ENCODE measurements at places on chromosomes 7 and 10. TPM values are rescaled to one million over a fixed set of nuclear protein-coding genes. Genes with fewer than 3 reads are reported as not detected.

The GRID2IP gene
- 0.74 TPM for total RNA-seq

The AHCYL2 gene
- 23.8 TPM for total RNA-seq

The ATRNL1 gene
- total RNA-seq, result 353 TPM

The LRRC61 gene
- total RNA-seq, result 14.0 TPM

The ATP5MK gene
- 92.4 TPM for total RNA-seq

The MRLN gene
- 0.49 TPM for total RNA-seq

The OR9A2 gene
- 0.49 TPM for total RNA-seq

The ASZ1 gene
- not detected for total RNA-seq

The NME8 gene
- total RNA-seq, result not detected

The NKX1-2 gene
- total RNA-seq, result 0.25 TPM

The TEX36 gene
- total RNA-seq, result not detected

The NODAL gene
- 2.0 TPM for total RNA-seq

The AGFG2 gene
- total RNA-seq, result 2.0 TPM

The SGCE gene
- 66.1 TPM for total RNA-seq

The SPDYE18 gene
- 1.2 TPM for total RNA-seq

The CCDC172 gene
- not detected for total RNA-seq

The GPC2 gene
- 44.3 TPM for total RNA-seq

The GTF2I gene
- total RNA-seq, result 221 TPM

The LMOD2 gene
- not detected for total RNA-seq

Data from temporal lobe (tissue), 4 donors.